ENCODE measurements at places on chromosomes 2 and 18. TPM values are rescaled to one million over a fixed set of nuclear protein-coding genes. Genes with fewer than 3 reads are reported as not detected.

Gene NT5DC4
- polyA plus RNA-seq: 0.04 TPM

Gene SCYGR4
- polyA plus RNA-seq: not detected

Gene NAT8
- 1.2 TPM for polyA plus RNA-seq

Gene MC2R
- 0.46 TPM for polyA plus RNA-seq

Gene FAM210A
- polyA plus RNA-seq: 18.1 TPM

Gene TMEM247
- polyA plus RNA-seq: not detected

Gene NOSTRIN
- polyA plus RNA-seq: 38.4 TPM

Gene TMEM163
- polyA plus RNA-seq: 0.54 TPM

Gene VIT
- polyA plus RNA-seq: not detected

Gene MEMO1
- polyA plus RNA-seq: 33.3 TPM

Gene ZNF892
- 1.2 TPM for polyA plus RNA-seq

Gene GPR17
- polyA plus RNA-seq: 0.56 TPM

Gene NDUFAF7
- polyA plus RNA-seq: 10.7 TPM

Gene TIGD1
- 3.1 TPM for polyA plus RNA-seq

Gene SOX11
- 0.03 TPM for polyA plus RNA-seq

Gene SKOR2
- not detected for polyA plus RNA-seq

- no peak for DNase-seq
These were observed 279.1 kb downstream of the ZEB2 start for GRCh38 chr2:144240656-144241339.

- peak; percentile 40 for DNase-seq
These were observed 2.4 kb upstream of the CHRNG start for GRCh38 chr2:232537079-232537478.

GRCh38 chr2:225033440-225034318, 8.6 kb downstream of the DOCK10 start:
- no peak for DNase-seq

- no peak for DNase-seq
These were observed 593.4 kb downstream of the DCC start for GRCh38 chr18:52933356-52933755.

- DNase-seq: no peak
These were observed 232.8 kb downstream of the KLHL29 start for GRCh38 chr2:23617811-23618215.

DNA sequence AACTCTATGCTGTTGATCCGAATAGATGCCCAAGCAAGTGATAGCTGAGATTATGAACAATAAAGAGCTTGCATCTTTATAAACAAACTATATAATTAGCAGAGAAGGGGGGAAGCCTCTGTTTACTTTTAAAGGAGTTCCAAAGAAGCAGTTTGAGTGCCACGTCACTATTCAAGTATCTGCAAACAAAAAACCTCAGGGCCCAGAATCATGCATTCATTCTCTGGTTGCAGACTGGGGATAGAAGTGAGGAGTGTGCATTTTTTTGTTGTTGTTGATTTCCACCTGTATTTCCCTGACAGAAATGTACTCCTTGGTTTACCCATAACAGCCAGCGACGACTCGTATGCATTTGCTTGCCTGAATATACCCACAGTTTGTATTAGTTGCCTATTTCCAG, 264.3 kb downstream of the PTGR3 start:
- no peak for DNase-seq

GRCh38 chr18:56086176-56086575, 498.2 kb upstream of the TCF4 start:
- DNase-seq: no peak

DNA sequence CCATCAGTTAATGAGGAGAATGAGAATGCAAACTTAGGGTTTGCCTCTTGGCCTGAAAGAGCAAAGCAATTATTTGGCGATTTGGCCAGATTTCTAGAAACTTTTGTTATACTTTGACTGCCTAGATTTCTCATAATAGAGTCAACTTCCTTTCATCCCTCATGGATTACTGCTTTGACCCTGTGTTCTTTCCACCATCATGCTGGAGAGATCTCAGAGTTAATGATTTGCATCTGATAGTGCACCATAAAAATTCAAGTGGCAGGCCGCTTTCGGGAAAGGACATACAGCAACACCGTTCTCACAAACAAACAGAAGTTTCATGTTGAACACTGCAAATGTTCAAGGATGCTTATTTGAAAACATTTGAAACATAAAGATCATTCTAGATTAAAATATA, 143.7 kb upstream of the ZFP36L2 start:
- peak; percentile 57 for DNase-seq

- peak; percentile 43 for DNase-seq
These were observed 86.0 kb downstream of the RBMS1 start for GRCh38 chr2:160407393-160408172.

DNA sequence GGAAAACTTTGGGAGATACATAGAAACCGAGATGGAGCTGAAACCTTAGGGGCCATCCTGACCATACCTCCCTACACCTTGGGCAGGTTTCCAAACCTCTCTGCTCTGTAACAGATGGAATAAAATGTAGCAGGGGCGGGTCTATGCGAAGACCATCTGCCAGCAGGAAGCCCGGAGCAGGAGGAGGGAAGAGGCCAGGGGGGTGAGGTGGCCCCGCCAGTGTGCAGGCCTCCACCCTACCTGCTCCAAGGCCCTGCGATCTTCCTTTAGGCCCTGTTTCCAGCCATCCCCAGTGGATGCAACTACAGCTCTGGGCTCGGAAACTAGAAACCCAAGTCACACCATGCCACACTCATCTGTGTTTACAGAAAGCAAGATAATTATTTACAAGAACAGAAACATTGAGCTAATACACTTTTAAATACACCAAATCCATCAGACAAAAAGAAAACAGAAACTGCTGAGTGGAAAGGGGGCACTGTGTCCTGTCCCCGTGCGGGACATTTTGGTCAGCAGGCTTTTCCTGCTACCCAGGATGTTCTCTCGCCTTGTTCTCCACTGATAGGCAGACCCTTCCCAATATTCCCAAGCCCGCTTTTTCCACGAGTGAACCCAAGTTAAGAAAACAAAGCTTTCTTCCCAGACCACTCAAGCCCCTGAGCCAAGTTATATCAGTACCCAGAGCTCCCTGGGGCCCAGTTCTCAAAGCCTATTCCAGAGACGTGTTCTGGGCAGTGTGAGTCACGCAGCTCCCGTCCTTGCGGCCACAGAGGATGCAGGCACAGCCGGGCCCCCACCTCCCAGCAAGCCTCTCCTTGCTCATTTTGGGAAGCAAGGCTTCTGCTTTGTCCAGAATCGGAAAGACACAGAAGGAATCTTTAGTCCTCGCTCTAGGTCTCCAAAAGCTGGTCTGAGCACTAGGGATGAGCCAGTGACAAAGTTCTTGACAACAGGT, 17.3 kb downstream of the CIB4 start:
- DNase-seq: no peak

DNA sequence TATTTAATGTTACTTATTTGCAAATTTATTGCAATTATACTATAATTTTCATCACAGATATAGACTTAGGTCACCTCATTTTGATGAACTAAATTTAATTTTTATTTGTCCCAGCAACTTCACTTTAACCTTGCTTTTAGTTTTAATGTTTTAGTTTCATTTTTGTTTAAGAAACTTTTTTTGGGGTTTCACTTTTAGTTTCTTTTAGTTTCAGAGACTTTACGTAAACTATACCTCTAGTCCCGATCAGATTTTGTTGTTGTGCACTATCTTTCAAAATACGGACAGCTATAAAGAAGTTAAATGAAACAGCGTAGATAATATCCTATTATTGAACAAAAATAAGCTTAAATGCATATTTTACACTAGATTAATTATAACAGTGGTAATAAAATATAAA, 460.5 kb downstream of the ERBB4 start:
- no peak for DNase-seq

- no peak for DNase-seq
These were observed 146.5 kb upstream of the ARL4C start for GRCh38 chr2:234643407-234643806.

- DNase-seq: no peak
These were observed 6.6 kb upstream of the ASNSD1 start for GRCh38 chr2:189654641-189655040.

DNA sequence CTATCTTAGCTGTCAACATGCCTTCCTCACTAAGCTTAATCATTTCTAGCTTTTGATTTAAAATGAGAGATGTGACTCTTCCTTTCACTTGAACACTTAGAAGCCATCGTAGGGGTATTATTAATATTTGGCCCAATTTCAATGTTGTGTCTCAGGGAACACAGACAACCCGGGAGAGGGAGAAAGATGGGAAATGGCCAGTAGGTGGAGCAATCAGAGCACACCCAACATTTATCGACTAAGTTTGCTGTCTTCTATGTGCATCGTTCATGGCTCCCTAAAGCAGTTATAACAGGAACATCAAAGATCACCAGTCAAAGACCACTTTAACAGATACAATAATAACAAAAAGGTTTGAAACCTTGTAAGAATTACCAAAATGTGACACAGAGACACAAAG, 110.2 kb downstream of the OLA1 start:
- no peak for DNase-seq

- no peak for DNase-seq
These were observed 206.2 kb downstream of the SRBD1 start for GRCh38 chr2:45404807-45405297.

- no peak for DNase-seq
These were observed at the start of gene ANKRD23 for GRCh38 chr2:96843538-96844268. Gene ANKRD23, minus strand, starts transcription at chr2:96844021. Its CDS starts 29 bp downstream, at chr2:96843992.

DNA sequence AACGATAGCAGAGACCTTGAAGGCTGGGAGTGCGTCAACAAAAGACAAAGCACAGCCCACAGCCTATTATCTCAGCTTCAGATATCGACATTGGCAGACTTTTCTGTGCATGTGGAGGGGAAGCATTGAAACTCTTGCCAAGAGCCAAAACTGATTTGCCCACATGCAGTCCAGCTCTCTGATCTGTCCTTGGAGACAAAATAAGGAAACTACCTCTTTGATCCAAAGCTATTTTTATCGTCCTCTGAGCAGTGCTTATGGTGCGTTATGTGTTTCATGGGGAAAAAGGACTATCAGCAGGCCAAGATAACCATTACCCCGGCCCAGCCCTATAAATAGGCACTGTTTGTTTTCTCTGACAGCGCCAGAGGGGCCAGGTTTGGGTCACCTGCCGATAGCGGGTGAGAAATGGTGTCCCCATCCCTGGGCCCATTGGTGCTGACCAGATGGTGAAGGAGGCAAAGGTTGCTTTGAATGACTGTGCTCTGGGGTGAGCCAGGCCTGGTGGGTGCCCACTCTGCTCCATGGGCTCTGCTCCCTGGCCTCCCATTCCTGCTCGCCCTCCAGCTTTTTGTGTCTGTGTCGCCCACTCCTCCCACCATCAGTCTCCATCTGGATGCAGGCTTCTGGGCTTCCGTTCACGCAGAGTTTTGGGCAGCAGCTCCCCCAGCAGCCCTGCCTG, 176.1 kb upstream of the HS6ST1 start:
- peak; percentile 12 for DNase-seq

DNA sequence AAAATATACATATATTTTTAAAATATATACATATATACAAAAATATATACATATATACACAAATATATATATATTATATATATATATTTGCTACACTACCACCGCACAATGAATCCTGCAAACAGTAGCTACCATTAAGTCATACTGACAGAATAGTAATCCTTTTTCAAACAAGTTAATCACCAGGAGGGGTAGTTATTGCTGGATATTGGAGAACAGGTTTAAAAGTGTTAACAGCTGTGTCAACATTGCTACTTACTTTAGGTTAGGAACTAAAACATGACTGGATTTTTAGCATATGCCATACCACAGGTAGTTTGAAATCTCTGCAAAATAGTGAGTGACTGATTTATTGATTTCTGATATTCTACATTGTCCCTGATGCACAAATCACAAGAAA, 529.1 kb upstream of the CDH7 start:
- DNase-seq: no peak

DNA sequence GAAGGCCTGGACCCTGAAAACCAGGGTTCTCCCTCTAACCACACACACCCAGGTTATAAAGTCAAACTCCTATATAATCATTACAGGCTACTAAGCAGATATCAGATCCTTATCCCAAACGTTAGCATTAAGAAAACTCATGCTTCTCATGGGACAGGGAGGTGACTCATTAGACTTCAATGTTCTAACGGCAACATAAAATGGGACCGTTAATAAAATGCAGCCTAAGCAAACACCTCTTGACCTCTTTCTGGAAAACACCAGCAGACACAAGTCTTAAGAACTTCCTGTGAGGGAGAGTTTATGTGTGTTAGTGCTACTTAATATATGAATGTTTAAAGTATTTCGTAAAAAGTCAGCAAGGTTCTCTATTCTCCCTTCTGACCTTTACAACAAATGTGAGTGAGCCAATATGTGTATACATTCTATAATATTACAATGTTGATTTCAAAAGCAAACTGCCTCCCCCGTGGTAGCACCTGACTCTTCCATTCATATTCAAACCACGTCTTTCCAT, 31.7 kb downstream of the LPIN2 start:
- DNase-seq: peak; percentile 52

DNA sequence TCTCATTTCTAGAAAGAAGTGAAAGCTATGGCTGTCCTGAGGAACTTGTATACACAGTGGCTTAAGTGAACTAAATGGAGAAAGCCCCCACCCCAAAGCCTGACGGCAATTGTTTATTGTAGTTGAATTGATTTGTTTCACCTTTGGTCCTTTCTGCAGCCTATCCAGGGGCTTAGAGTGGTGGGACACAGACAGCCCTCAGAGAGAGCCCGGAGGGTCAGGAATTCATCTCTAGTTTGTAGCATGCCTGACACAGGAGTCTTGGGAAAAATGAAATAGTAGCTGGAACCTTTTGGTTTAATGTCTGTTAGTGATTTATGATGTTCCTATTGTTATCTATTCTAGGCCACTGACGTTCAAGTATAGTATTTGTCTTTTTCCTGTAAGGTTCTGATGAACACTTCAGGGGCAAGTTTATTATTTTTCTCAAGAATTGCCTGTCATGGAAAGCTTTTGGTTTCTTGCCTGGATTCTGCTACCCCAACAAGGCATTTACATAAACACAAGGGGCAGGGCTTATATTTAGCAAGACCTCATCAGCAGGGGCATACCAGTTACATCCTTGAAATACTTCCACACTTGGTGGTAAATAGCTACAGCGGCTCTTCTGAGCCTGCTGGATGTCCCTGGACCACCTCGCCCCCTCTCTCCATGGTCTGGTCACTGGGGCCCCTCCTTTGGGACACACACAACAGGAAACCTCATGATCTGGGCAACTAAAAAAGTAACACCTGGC, 44.4 kb downstream of the KCNE4 start:
- no peak for DNase-seq

Data from small intestine (tissue), 16 donors.